HCT116 (cell line): ENCODE measurements at places on chromosomes 2 and 18. TPM values are rescaled to one million over a fixed set of nuclear protein-coding genes. Genes with fewer than 3 reads are reported as not detected.

- no peak for DNase-seq
Measured at GRCh38 chr2:128416806-128417205, 98.1 kb upstream of the HS6ST1 start.

DNA sequence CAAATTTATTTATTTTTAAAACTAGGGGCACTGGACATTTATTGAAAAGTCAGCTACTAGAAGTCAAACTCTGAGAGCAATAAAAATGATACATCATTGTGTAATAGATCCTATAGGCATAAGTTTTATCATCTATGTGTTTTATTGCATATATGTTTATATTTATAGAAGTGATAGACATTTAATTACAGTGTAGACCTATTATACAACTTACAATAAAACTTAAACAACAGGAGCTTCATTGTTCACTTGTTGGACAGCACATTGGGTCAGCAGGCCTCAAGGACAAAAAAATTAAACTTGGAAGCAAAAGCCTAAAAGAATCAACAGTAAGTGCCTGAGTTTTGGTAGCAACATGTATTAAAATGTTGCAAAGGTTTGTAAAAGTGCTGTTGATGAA, 15.0 kb upstream of the ACTR2 start:
- DNase-seq: no peak

DNA sequence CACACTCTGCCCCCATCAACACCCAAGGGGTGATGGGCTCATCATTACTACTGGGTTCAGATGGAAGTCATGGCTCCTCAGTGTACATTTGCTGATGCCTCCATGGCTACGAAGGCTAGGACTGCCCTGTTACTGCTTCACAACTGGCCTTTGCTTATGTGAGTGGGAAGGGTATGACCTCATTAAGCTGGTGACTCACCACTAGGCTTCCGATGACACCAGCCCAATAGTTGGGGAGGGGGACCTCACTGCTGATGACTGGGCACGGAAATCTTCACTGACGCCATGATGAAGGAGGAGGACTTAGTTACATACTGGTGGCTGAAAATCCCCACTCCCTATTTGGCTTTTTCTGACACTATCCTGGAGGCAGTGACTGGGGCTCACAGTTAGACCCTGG, 263.2 kb downstream of the CMPK2 start:
- DNase-seq: no peak

LYPD6 gene
- 3.0 TPM for total RNA-seq

DNA sequence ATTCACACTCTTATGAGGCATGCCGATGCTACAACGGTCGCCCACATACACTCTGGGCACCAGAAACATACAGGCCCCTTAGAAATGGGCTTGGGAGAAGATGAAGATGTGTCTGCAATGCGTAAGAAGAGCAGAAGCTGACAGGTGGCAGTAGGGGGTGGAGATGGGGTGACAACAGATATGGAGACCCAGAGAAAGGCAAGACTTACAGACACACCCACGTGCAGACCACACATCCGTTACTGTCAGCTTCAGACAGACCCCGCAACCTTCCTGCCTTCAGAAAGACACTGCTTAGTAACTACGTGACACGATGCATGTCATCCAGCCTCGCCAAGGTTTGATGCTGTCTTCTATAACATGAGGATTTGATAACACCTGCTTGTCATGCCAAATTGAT, 89.5 kb downstream of the ZFP36L2 start:
- DNase-seq: no peak

DNA sequence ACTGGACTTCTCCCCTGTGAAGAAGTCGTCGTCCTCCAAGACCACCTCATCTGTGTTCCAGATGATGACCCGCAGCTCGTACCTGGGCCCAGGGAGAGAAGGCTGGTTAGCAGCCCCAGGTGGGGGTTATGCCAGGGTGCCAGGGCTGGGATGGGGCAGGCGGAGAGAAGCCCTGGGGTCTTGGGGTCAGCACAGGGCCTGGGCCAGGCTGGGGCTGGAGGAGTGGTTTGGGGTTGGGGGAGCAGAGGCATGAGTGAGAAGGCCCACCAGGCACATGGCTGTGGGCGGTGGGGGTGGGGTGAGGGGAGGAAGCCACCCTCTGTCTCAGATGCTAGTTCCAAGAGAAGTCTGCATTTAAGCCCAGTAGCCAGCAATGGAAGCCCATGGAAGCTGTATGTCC, 15.8 kb downstream of the OTOF start:
- DNase-seq: no peak

- DNase-seq: no peak
Measured at GRCh38 chr2:151182899-151183809, 78.5 kb downstream of the RBM43 start.

GRCh38 chr2:121003391-121003790, 267.7 kb downstream of the GLI2 start:
- DNase-seq: no peak

DNA sequence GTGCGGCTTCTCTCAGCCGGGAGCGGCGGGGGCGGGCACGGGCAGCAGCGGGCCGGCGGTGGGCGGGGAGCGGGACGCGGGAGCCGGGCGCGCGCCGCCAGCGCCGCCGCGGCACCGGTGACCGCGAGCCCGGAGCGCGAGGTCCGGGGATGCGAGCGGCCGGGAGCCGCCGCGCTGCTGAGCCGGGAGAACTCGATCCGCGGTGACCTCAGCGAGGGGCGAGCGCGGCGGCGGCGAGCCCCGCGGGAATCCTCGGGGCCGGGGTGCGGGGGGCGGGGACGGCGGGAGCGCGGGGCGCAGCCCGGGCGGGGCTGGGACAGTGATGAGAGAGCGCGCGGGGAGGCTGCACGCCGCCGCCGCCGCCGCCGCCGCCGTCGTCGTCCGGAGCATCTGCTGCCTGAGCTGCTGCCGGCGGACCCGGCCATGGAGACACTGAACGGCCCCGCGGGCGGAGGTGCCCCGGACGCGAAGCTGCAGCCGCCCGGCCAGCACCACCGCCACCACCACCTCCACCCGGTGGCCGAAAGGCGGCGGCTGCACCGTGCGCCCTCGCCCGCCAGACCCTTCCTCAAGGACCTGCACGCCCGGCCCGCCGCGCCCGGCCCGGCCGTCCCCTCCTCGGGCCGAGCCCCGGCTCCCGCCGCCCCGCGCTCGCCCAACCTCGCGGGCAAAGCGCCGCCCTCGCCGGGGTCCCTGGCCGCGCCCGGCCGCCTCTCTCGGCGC, at the start of gene MTCL1:
Gene MTCL1, plus strand, starts transcription at position 319 of the 723 bp plus-strand sequence. Its CDS starts 105 bp downstream, at position 424.
- DNase-seq: no peak

GRCh38 chr2:31889044-31889443, 121.8 kb downstream of the MEMO1 start:
- no peak for DNase-seq

AQP12A gene
- total RNA-seq: not detected

RFX8 gene
- not detected for total RNA-seq

DNA sequence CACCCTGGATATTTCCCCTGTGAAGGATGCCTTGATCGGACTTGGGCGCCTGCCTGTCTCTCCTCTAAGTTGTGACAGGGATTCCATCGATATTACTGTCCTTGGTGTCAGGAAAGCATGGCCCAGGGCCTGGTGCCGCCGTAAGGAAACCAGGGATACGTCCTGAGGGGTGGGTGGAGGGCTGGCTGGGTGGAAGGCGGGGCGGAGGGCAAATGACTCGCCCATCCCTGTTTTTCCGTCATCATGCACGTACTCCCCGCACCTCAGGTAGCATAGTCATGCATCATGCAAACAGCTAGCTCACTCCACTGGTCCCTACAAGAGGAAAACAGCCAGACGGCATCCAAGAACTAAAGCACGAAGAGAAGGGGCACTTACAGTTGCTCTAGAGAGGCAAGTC, 57.1 kb downstream of the PXDN start:
- no peak for DNase-seq

DNA sequence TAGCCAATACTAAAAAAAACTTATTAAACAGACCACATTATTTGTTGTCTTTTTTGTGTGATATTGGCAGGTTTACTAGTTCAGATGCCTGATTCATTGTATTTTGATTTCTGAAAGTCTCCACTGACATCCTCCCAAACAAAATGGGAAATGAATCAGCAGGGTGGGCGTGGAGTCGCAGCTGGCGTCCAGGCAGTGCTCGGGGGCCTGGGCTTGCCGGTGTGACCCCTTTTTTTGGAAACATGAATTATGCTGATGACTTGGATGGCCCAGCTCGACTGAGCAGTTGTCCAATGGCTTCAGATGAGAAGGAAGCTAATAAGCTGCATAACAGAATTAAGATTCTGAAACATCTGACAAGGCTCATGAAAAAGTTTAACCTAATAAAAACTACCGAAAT, 1.7 kb upstream of the KCNG2 start:
- DNase-seq: no peak

- DNase-seq: no peak
Measured at GRCh38 chr2:9415516-9416169, 7.7 kb downstream of the ITGB1BP1 start.

FOXD4L1 gene
- total RNA-seq: 0.64 TPM

EPB41L3 gene
- 0.34 TPM for total RNA-seq

DNA sequence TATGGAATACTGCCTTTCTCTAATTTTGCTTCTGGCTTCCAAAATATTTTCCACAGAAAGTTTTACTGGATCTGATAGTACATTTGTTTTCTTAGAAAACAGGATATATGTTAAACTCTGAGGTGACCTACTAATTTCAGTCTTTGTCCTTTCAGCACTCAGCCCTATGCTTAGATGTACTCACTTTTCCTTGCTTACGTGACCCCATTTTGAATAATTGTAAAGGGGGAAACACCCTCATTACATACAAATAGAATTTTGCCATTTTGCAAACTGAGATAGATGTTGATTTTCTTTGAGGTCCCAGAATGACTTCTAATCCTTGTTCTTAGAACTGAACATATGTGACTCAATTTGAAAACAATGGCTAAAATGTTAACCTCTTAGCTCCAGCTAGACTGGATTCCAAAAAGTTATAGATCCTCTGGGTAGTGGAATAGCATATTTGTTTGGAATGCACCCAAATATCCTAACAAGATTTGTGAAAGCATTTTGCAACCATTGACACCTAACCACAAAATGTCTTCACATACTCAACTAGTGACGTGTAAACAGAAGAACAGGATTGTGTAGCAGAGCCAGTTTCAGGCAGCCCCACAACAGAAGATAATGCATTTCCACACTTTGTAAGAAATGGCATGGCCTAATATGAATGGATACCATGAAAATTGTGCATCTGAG, 44.8 kb upstream of the EHBP1 start:
- DNase-seq: no peak

RGPD4 gene
- total RNA-seq: 0.07 TPM

DNA sequence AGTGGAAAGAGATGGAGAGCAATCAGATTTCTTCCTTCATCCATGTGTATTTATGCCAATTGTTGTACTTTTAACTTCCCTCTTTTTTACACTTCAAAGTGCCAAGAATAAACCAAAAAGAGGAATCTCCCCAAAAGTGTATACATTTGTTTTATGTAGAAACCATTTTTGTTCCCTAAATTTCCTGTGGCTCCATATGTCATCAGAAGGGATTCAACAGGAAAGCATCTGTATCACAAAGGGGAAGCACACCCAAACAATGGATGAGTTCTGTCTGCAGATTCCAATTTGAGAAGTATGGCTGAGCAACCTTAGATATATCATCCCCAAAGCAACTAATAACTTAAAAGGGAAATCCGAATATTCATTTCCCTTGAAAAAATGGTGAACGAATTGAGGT, 275.0 kb downstream of the MREG start:
- no peak for DNase-seq

OXER1 gene
- not detected for total RNA-seq

CYP27A1 gene
- 1.6 TPM for total RNA-seq

SKOR2 gene
- not detected for total RNA-seq

GRCh38 chr18:56727399-56727798, 76.2 kb downstream of the WDR7 start:
- no peak for DNase-seq

DNA sequence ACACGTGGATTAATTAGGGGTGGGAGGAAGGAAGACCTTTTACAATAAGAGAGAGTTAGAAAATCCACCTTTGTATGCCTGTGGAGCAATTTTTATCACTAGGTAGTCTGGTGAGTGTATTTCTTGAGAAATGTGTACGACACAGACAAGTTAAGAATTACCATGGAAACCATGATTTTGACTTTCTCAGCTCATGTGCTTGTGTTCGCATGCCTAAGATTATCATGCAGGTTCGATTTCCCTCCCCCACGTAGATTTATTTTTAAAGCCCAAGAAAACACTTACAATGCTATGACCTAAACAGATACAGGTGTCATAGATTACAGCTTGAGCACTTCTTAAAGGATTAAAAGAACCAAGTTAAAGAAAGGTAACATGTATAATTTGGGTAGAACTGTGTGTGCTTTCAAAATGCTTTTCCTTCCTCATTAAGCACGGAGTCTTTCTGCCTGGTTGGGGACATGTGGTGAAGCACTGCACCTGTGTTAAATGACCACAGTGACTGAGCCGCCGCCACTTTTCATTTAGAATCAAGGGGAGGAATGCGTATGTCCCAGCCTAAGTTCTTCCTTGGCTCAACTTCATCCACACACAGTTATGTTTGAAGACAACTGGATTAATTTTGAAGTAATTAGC, 16.6 kb downstream of the SERTAD2 start:
- DNase-seq: no peak

DNA sequence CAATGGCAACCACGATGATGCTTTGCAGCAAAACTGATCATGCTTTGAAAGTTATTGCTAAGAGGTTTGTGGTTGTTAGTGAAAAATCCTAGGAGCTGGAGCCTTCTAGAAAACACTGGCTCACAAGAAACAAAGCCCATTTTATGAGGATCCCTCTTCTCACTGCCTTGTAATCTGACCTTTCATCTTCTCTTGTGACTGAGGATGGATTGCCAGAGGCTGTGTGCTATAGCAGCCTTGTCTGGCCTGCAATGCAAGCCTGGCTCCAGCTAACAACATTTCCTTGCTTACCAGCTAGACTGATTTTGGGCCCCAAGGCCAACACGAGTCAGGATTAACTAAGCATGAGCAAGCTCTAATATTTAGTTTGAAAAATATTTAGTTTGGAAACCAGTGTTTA, 13.1 kb downstream of the PIEZO2 start:
- no peak for DNase-seq

DNA sequence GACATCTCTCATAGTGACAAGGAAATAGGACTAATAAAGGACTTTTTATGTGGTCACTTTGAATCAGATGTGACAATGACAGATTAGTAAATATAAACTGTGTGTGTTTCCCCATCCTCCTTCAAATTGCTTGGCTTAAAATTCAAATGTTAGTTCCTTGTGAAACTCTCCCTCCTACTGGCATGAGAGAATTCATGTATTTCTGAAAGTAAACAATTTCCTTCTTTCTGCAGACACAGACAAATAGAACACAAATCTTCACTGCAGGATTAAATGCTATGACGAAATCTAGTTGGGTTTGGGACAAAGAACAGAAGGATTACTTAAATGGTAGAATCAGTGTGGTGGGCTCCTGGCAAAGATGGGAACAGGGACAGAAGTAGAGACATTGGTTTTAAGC, 328.7 kb upstream of the FAM98A start:
- DNase-seq: no peak
